ENCODE measurements at places on chromosomes 2 and 18.
A peak's percentile ranks its signal among the peaks of the same experiment; 100 is the strongest.

DNA sequence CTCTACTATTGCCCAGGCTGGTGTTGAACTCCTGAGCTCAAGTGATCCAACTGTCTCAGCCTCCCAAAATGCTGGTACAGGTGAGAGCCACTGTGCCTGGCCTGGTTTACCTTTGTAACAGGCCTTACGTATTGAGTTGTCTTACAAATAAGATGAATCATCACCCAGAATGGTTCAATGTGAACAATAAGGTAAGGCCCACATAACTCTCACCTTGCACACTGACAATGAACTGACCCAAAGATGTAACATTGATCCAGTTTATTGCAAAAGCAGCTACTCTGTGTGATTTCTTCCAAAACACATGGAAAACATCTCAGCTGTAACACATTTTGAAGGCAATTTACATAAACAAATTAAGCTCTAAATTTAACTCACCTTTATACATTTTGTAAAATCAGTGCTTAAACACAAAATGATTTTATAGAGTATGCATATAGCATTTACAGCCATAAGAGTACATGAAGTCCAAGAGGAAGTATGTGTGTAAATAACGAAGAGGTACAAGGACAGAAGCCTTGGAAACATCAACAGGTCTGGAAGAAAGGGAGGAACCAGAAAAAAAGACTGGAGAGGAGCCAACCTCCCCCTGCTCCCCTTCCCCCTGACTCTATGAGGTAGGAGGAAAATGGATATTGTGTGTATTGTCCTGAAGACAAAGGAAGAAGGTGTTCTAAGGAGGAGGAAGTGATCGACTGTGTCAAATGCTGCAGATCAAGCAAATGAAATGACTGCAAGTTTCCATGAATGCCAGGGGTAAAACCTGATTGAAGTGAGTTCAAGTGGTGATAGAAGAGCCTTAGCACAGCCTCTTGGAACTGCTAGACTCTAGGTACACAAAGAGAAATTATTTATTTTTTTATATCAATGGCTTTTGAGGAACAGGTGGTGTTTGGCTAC, 5.6 kb upstream of the WDFY1 start:
- DNase-seq: no peak

- no peak for DNase-seq
These were observed 14.9 kb downstream of the TRMT61B start for GRCh38 chr2:28855193-28855592.

DNA sequence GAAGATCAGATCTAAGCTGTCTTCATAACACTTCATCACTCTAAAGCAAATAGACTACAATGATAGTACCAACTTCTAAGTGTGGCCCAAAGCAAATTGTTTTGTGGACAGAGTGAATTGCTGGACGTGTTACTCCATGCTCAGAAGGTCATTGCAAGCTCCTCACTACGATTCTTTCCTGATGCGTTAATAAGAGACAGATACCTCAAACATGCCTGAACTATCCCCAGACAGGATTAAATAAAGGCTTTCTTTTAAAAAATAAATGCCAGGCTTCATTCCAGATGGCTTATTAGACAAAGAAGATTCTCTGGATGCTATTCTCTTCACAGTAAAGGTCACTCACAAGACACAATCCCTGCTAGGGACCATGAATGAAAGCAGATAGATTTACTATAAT, 621.2 kb downstream of the DCDC2C start:
- no peak for DNase-seq

DNA sequence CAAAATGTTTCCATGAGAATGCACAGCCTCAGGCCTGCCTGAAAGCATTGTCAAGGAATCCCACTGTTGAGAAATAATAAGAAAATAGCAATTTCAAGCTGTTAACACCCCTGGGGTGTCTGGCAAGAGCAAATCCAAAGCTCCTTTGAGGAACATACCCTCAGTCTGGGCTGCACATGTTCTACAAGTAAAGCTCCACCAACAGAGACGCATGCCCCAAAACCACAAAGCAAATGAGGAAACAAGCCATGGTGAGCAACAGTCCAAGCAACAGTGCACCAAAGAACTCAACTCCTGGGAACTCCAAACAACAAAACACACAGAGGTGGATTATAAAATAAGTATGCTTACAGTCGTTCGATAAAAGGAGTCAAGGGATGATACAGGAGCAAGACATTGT, 40.3 kb downstream of the CYP27C1 start:
- no peak for DNase-seq

DNA sequence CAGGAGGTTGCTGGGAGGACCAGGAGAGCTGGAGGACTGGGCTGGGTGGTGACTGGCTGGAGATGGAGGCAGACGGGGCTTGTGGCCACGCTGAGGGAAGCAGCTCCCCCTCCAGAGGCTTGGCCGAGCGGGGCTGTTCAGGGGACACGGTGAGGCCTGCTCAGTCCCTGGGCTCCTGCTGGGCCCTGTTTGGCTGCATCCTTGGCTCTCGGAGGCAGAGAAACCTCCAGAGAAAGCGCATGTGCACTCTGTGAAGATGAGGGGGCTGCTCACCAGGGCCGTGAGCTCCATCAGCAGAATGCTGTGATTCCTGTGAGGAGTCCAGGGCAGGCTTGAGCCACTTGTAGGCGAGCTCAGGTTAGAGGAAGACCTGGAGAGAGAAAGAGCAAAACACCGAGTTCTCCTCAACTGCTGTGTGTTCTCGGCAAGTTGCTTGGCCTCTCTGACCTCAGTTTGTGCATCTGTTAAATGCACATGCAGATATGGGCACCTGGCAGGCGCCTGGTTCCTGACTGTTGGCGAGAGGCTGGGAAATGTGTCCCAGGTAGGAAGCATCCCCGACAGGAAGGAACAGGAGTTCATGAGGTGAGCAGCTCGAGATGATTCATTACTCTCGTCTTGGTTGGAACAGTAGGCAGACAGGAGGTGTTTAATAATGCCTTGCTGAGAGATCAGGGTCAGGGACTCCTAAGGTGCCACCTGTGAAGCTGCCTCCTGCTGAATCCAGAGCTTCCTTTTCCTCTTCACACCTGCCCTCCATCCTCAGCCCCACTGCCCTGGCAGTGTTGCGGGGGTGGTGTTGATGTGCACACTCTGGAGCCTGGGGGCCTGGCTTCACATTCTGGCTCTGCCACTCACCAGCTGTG, 941 bp downstream of the ZAP70 start:
- peak; percentile 56 for DNase-seq

DNA sequence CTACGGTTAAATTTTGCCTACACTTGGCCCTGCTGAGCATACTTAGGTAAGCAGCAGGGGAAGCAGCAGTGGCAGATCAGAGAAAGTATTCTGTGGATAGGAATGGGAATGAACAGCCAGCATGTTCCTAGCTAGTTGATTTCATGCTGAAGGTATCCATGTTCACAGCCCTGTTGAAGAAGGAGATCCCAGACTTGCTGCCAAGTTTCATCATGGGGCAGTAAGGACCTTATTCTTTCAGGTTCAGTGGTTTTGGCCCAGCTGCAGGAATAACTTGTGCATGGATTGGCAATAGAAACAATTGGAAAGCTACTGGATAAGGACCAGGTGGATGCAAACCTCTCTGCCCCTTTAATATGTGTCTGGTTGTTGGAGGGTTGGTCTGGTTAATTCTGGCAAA, 98.2 kb upstream of the TMEM178A start:
- no peak for DNase-seq

DNA sequence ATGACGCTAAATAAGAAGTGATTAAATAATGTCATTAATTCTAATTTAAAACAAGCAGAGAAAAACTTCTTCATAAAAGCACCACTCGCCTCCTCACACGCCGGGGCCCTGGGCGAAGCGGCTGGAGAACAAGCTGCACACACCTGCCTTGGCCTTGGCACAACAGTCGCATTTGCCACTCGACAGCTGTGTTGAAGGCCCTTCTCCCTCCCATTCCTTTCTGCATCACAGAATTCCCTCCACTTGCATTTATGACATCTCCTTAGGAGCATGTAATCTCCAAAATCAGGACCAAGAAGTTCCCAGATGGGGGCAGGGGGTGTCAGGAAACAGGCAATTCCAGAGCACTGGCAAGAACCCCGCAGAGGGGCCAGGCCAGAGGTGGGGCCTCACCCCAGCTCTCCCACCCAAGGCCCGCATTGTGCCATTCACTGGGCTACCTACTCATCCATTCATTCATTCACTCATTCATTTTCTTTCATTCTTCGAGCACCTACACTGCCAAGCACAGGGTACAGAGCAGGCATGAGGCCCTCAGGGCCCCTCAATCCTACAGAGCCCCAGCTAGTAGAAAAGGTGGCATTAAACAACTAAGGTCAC, 6.4 kb downstream of the HDAC4 start:
- DNase-seq: no peak

- DNase-seq: no peak
These were observed 518.3 kb downstream of the XIRP2 start for GRCh38 chr2:167406558-167406957.

DNA sequence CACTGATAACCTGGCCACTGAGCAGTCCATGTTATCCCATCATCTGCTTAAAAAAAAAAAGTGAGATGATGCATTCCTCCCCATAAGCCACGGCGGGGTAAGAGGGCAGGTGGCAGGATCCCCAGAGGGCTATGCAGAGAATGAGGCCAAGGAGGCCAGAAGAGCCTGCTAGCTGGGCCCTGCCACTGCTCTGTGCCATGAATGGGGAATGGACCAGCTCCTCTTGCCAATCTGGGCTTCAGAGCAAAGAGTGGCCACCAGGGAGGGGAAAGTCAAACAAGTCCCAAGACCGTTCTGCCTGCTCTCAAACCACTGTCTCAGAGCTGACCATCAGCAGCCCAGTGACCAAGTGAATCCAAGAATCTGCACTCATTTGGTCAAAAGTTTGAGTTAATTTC, 202.4 kb downstream of the TWIST2 start:
- no peak for DNase-seq

- DNase-seq: no peak
These were observed 53.5 kb upstream of the ZNF516 start for GRCh38 chr18:76548541-76548940.

GRCh38 chr2:11270891-11271290, 73.5 kb downstream of the ROCK2 start:
- no peak for DNase-seq

- DNase-seq: no peak
These were observed 766.2 kb upstream of the TMEFF2 start for GRCh38 chr2:192960945-192961344.

DNA sequence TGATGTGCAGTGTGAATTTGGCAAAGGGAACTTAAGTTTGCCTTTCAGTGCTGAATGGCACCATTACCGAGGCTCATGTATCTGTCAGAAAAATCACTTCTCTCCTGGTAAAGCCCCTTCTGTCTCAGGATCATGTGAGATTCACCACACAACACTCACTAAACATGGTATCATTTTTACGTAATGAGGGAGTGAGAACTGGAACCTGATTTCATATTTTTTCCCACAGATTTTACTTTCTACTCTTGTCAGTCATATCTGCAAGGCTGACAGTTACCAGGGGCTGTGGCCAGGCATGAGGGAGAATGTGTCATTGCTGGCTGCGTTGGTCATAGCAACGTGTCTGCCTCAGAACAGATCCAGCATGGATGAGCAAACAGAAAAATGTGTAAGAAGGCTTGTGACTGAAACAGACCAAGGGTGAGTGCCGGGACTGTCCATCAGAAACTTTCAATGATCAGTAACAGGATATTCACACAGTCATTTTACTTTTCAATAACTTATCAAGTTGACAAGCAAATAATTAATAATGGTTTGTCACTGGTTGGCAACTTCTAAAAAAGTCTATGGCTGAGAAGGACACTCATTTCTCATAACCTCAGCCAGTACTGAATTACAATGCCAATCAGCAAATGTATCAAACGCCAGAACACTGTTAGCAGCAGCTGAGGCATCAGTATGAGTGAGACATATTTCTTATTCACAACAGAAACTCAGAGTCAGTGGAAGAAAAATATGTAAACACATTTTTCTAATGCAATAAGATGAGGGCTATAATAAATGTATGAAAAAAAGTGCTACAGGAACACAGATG, 100.5 kb downstream of the CDC42EP3 start:
- DNase-seq: peak; percentile 78

DNA sequence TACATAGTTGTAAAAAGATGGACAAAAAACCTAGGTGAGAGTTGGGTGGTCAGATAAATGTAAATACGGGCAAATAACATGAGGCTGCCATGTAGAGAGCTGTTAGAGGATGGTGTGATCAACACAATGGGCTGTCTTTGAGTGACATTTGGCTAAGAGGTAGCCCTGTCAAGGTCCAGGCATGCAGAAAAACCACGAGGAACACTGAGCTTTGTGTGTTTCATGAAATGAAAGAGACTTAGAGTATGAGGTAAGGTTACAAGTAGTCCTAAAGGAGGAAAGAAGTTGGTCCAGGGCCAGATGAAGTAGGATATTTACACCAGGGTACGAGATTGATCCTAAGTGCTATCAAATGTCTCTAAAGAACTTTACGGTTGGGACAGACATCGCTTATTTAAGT, 160.9 kb downstream of the RDH14 start:
- no peak for DNase-seq

GRCh38 chr2:160238392-160238791, 38.3 kb upstream of the ITGB6 start:
- no peak for DNase-seq

GRCh38 chr2:183207110-183207509, 82.9 kb downstream of the NUP35 start:
- no peak for DNase-seq

- DNase-seq: no peak
These were observed 54.1 kb downstream of the LPIN2 start for GRCh38 chr18:2958819-2959298.

GRCh38 chr2:64543008-64543697, 19.0 kb downstream of the AFTPH start:
- DNase-seq: no peak

GRCh38 chr2:42084231-42084671, 36.4 kb downstream of the PKDCC start:
- DNase-seq: no peak

GRCh38 chr2:58387701-58388100, 146.6 kb upstream of the FANCL start:
- DNase-seq: no peak

DNA sequence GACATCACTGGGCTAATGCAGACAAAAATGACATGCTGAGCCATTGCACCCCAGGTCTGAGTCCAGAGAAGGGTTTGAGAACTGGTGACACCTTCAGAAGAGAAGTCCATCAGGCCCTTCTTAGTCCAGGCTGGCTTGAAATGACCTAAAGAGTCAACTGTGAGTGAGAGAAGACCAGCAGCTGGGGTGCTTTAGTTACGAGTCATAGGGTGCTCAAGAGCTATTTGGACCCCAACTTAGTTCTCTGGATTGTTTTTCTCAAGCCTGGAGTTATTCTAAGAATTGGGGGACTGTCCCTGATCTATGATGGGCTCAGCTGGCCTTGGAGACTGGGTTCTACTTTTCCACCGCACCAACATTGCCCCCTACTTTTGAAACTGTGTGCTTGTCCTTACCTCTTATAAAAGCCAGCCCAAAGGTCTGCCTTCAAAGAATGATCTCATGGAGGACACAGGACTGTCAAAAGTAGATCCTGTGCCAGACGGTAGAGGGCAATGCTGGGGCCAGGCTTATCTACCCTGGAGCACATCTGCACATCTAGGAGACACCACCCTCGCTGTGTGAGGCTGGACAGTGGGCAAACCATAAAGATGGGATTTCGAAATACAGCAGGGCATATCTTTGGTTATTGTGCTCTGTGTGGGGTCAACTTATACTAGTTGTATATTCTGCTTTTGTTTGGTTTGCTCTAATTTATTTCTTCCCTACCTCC, 333.0 kb upstream of the SLC14A2 start:
- no peak for DNase-seq
